ENCODE measurements at places on chromosomes 3 and 15. TPM values are rescaled to one million over a fixed set of nuclear protein-coding genes. Genes with fewer than 3 reads are reported as not detected.

ACKR2 gene
- total RNA-seq: 1.3 TPM

SLC22A14 gene
- total RNA-seq: 0.11 TPM

XYLB gene
- 6.3 TPM for total RNA-seq

MYH15 gene
- 0.42 TPM for total RNA-seq

UBA3 gene
- 68.0 TPM for total RNA-seq
